NCI-H524 (cell line): ENCODE measurements at places on chromosomes 4 and X.

GRCh38 chr4:77695774-77696173, 90.2 kb downstream of the CXCL13 start:
- DNase-seq = no peak

GRCh38 chr4:20194123-20195013, 57.3 kb upstream of the SLIT2 start:
- no peak for DNase-seq

- DNase-seq = peak; percentile 82
These were observed 473 bp upstream of the CCNQ start for GRCh38 chrX:153599192-153600031.

DNA sequence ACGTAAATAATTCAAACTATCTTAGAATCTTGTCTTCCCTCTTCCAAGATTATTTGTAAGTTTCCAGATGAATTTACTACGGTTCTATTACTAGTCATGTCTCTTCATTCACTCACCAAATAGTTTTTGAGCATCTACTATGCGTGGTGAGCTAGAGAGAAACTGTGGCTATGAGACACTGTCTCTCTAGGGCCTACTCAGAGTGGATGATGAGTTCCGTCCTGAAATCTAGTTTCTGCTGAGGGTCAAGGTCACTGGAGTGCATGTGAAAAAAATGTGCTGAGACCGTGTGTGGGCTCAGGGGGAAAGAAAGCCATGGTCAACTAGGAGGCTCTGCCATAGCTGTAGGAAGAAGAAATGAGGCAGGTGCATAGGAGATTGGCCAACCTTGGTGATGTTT, 320.2 kb upstream of the GATB start:
- no peak for DNase-seq

- DNase-seq = peak; percentile 21
These were observed 62.7 kb downstream of the GAB1 start for GRCh38 chr4:143399113-143399949.

DNA sequence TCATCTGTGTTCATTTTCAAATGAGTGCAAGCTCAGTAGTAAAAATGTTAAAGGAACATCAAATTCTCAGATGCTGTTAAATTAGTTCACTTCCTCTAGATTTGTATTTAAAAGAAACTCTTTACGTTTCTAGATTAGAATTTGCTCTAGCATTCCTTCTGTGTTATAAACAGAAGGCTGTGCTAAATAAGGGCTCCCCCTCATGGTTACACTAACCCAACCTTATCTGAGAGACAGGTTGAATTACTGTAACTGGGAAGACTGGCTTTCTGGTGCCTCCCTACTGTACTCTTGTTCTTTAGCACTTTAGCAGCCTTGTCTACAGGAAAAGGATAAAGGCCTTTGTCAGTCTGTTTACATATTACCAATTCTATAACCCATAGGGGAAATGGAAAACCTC, 56.8 kb downstream of the RXFP1 start:
- peak; percentile 1 for DNase-seq

DNA sequence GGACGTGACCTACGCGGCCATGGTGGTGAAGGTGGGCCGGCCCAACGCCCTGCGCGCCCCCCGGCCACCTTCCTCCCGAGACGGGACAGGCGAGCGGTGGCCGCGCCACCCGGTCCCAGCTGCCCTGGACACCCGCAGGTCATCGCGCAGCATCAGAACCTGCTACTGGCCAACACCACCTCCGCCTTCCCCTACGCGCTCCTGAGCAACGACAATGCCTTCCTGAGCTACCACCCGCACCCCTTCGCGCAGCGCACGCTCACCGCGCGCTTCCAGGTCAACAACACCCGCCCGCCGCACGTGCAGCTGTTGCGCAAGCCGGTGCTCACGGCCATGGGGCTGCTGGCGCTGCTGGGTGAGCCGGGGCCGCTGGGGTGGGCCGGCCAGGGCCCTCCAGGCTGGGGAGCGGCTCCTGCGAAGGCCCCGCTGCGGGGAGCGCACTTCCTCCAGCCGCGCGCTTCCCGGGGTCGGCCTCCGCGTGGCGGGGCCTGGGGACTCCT, 9.0 kb upstream of the SLC26A1 start:
- peak; percentile 30 for DNase-seq

DNA sequence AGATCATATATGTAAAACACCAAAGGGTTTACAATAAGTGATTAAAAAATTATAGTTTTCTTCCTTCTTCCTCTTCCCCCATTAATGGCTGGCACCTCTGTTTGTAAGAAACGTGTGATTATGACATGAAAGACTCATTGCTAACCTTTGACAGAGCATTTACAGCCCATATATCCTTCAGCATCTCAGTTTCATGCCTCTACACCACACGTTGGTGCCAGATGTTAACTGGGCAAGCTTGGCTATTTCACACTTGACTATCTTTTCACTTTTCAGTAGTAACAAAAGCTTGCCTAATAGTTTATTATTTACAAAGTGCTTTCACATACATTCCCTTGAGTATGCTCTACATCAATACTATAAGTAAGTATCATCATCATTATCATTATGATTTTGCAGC, 65.3 kb upstream of the C1QTNF7 start:
- no peak for DNase-seq

DNA sequence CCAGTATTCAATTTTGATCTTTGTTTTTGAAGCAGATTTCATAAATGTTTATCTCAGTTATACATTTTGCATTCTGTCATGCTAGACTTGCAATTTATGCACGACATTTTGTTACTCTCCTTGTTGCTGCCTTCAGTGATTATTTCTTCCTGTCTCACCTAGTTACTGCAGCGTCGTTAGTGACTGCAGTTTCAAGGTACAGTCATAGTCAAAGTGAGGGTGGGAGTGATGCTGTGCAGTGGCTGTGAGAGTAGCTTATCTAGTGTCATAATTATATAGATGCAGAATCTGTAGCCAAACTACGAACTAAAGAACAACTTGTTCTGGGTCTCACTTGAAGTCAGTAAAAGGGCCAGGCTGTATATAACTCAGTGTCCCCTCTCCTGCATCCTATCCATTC, 69.8 kb downstream of the GPR101 start:
- DNase-seq = no peak

- no peak for DNase-seq
These were observed 69.3 kb upstream of the NKX1-1 start for GRCh38 chr4:1475277-1476139.

DNA sequence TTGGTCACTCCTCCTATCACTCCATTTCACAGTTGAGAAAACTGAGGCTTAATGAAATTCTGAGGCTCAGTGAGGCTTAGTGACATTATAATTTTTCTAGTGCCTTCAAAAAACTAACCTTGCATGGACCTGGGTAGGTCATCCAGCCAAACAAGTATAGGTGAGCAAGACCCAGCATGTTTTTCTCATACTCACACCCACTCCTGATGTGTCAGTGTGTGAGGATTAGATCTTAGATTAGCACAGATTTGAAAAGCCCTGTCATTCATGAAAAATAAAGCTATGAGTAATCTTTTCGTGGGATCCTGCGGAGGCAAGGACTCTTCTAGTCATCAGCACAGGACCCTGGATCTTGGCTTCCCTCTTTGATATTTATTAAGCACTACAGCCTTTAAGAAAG, 146.7 kb downstream of the CHIC2 start:
- DNase-seq = no peak

DNA sequence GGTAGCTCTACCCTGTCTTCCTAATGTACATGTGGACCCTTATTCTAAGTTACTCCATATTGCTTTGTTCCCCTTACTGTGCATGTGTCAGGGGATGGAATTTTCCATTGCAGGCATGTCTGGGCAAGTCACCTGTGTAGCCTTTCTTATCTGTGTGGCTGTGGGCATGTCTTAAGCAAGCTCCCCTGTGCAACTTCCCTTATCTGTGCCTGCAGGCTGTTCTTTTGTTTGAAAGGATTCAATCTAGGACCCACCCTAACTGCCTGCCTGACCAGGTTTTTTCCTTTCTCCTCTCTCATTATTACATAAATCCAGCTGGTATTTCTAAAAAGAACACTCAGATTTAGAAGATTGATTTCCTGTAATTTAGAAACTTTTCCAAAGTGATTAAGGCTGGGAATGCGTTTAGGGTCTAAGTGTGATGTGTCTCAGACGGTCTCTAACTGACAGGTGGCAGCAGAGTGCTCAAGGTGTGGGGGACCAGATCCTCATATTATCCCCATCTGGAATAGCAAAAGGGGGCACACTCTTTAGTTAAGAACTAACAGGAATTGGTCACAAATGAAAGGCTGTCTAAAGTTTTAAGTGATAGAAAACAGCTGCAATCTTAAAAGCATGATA, 198.9 kb upstream of the PPP1R2C start:
- no peak for DNase-seq

DNA sequence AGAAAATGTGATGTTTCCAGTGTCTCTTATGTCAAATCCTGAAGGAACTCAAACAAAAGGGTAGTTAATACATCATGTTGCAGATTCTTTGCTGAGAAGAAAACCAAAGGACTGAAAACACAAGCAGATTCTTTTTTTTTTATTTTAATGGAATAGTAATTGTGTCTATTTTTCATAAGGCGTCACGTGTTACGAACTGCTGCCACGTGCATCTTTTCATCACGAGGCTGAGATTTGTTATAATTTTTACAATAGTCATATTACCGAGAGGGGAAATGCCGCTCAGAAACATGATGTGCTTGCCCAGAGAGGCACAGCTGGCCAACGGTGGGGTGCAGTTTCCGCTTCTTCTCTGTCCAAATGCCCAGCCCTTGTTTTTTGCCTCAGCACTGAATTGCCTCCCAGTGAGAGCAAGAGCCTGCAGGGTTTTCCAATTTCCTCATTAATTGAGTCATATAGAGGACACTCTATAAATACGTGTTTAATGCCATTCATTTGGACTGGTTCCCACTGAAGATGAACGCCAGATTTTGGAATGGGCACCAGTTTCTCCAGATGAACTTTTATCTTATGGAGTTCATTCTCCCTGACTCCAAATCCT, 225.3 kb downstream of the STK32B start:
- DNase-seq = no peak

DNA sequence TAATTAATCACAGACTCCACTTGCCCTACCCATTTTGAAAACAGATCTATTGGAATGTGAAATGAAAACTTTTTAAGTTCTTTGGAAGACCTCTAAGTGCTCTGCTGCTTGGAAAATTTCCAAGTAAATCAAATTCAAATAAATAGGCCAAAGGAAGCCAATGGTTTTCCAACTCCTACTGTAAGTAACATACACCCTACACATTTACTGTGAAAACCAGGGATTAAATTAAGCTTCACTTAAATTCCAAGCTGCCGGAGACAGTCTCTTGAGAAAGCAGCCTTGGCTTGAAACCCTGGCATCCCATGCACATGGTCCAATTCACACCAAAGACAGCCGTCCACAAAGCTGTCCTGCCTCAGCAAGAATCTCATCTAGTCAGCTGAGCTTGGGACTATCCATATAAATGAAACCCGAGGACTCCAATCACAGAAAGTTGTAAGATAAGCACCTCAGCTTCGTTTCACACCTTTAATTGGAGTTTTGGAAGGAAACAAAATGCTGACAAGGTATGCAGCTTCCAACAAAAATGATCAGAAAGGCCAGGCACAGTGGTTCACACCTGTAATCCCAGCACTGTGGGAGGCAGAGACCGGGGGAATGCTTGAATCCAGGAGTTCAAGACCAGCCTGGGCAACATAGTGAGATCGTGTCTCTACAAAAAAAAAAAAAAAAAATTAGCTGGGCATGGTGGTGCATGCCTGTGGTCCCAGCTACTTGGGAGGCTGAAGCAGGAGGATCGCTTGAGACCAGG, 88.6 kb downstream of the APBB2 start:
- no peak for DNase-seq

DNA sequence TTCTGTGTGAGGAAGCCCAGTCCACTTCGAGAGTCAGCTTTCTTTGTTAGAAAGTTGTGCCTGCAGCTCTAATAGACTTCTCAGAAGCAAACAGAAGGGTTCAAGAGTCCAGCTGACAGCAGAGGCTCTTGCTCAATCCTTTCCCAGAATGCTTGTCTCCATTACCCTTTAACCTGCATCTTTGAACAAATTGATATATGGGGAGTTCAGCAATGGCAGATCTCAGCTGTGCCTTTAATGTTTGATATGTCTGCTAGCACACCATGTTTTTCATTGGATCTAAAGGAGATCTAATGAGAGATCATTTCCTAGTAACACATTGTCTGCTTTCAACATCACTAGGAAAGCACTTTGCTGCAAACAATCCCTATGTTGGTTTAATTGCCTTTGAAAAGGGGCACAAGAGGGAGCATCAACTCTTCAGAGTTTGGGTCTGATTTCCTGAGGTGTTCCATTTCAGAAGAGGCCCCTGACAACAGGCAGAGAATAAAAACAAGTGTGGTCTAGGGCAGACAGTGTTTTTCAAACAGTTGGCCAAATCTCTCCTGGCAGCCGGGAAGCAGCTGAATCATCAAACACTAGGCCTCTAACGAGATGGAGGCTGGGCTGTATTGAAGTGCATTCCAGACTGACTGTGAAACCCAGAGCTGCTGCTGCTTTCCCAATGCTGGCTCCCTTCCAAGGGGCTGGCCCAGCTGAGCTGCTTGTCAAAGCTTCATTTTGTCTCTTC, 55.5 kb downstream of the LUZP4 start:
- peak; percentile 72 for DNase-seq
